CD4-positive, alpha-beta T cell (primary cell): ENCODE measurements at places on chromosomes 12 and 14. TPM values are rescaled to one million over a fixed set of nuclear protein-coding genes. Genes with fewer than 3 reads are reported as not detected.

MFAP5 gene
- not detected for total RNA-seq

SLCO1A2 gene
- total RNA-seq, result not detected

CCDC38 gene
- not detected for total RNA-seq

SRRM4 gene
- total RNA-seq, result not detected

PROX2 gene
- total RNA-seq, result 0.25 TPM

CNTN1 gene
- total RNA-seq, result not detected
